Brain (organoid and tissue), 16 donors: ENCODE measurements at places on chromosomes 2 and 18. TPM values are rescaled to one million over a fixed set of nuclear protein-coding genes. Genes with fewer than 3 reads are reported as not detected.

Gene GRP
- polyA plus RNA-seq = 1,113 TPM

Gene MERTK
- polyA plus RNA-seq = 6.3 TPM

Gene ATP9B
- polyA plus RNA-seq = 17.8 TPM

GRCh38 chr2:196468394-196468793 lies 171.1 kb upstream of the CCDC150 start:
- DNase-seq = no peak

DNA sequence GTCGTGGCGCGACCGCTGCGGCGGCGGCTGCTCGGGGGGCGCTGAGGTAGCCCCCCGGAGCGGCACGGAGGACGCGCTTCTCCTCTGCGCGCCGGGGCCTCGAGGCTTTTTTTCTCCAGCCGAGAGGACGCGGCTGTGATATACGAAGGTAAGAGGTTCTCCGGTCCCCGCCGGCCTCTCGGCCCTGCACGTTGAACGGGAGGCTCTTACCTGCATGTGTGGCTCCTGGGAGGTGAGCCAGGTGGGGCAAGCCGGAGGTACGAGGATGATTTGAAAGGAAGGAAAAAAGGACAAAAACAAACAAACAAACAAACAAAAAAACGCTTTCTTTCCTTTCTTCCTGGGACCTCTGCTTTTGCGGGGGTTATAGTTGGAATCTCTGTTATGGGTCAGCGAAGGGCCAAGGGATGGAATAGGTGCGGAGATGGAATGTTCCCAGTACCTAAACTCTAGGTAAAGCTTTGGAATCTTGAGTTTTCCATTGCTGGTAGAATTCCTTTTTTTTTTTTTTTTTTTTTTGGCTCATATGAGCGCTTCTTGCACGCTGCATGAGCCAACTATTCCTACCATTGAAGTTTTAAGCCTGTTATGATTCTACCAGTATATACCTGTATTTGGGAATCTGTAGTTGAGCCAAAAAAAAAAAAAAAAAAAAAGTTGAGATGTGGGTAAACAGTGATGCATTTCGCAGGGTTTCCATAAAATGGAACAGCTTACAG lies 674 bp downstream of the PTPN4 start:
- DNase-seq = peak; percentile 46

DNA sequence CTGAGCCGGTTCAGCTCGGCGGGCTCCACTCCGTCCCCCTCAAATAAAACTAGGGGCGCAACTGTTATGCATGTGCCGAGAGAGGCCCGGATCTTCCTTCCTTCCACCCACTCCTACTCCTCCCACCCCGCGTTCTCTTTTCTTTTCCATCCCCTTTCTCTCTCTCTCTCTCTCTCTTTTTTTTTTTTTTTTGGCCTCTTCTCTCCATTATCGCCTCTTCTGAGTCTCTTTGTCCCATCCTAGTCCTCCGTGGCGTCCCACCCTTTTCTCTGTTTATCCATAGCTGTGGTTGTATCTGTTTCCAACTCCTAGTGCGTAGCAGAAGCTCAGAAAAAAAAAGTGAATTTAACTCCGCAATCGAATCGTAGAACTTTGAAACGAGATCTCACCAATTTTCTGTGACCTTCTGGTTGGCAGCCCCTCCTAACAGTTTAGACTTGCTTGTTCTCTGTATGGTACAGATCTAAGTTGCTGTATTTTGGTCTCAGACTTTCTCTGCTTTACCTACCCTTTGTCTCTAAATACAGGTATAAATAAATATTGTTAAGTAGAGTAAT lies 3.6 kb downstream of the RAX start:
- peak; percentile 26 for DNase-seq

DNA sequence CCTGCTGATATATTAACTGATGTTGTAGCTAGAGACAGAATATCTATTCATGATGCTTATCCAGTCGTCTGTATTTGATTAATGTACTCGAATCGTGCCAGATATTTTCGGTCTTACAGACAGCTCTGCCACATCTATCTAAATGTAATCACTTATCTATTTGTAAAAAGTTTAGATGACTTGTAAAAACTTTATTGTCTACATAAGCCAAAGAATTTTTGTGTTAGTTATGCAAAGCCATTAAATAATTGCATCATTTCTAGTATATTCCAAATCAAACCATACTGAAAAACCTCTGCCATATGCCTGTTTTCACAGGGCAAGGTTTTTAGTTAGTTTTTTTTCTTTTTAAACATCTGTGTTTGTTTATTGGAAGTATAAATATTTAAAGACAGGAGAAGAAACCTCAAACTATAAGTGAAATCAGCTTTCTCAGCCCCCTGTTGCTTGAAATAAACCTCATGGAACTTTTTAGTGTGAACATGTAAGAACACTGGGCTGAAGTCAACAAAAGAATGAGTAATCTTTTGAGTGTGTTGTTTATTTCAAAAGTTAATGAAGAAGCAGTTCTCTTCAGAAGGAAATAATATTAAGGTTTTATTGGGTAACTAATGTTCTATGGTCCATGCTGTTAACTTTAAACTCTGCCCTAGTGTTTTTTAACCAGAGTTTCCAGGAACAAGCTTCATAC lies 657.6 kb upstream of the SYT4 start:
- peak; percentile 47 for DNase-seq

DNA sequence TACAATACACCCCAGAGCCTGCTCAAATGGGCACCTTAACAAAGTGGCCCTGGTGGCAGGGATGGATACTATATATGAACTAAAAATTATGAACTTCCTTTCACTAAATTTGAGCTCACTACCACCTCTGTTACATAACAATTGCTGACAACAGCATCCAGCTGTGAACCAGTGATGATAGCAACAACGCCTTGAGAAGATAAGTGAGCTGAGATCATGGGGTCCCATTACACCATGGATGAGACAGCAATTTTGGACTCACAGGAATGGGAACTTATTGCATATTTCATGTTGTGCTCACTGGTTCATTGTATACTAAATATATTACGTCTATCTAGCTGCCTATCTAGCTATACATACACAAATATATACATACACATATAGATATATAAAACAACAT lies 16.9 kb upstream of the ALMS1 start:
- DNase-seq = no peak

- no peak for DNase-seq
These were observed 35.7 kb upstream of the PKDCC start for GRCh38 chr2:42012137-42012536.

DNA sequence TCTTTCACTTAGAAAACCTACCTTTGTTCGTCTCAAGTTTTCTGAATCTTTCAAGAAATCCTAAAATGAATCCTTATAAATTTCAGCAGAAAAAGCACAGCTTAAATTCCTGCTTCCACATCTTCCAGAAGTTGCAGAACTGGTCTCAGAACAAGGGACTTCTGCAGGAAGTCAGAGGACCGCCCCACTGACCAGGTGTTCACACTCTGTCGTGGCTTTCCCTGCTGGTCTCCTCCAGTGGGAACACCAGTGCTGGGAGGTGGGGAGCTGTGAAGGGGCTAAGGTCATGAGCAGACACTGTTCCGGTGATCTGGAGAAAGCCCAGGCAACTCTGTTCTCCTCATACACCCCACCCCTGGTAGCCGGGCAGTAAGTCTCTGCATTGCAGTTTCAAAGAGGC lies 3.5 kb downstream of the FAM110C start:
- DNase-seq = no peak

GRCh38 chr2:216775043-216775453 lies 79.7 kb upstream of the IGFBP5 start:
- no peak for DNase-seq

- DNase-seq = no peak
These were observed 4.3 kb upstream of the NCOA1 start for GRCh38 chr2:24486636-24487205.

DNA sequence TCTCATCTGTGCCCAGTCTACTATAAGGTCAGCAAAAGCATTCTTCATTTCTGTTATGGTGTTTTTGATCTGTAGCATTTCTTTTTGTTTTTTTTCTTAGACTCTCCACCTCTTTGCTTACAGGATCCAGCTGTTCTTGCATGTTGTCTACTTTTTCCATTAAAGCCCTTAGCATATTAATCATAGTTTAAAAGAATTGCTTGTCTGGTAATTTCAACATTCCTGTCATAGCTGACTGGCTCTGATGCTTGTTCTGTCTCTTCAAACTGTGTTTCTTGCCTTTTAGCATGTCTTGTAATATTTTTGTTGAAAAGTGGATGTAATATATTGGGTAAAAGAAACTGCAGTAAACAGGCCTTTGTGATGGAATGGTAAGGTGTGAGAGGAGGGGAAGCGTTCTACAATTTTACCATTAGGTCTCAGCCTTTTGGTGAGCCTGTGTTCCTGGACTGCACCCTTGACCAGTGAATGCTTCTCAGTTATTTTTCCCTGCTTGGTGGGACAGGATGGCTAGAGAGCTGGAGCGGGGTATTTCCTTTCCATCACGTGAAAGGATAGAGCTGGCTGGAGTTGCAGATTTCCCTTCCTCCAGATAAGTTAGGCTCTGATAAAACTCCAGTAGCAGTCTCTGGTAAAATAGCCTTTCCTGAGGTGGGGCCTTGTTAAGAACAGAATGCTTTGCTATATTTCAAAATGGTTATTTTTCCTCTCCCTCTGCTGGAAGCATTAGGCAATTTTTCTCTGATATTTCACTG lies 65.4 kb downstream of the PLA2R1 start:
- DNase-seq = no peak

GRCh38 chr18:40821596-40822243 lies 1133.3 kb upstream of the PIK3C3 start:
- DNase-seq = no peak

GRCh38 chr2:5392658-5393057 lies 299.5 kb upstream of the SOX11 start:
- no peak for DNase-seq

- no peak for DNase-seq
These were observed 193.2 kb upstream of the HNMT start for GRCh38 chr2:137771064-137771463.

- DNase-seq = no peak
These were observed at the start of gene CYS1 for GRCh38 chr2:10079870-10080535. Gene CYS1, minus strand, starts transcription at chr2:10080411. Its CDS starts 188 bp downstream, at chr2:10080223.
